ENCODE measurements at places on chromosomes 7 and 10. TPM values are rescaled to one million over a fixed set of nuclear protein-coding genes. Genes with fewer than 3 reads are reported as not detected.

GRCh38 chr10:3814838-3815220 lies 29.8 kb upstream of the KLF6 start:
- no peak for DNase-seq

GRCh38 chr10:78899098-78899754 lies 169.5 kb upstream of the ZMIZ1 start:
- DNase-seq: no peak

GRCh38 chr7:151736403-151736909 lies 140.5 kb downstream of the PRKAG2 start:
- peak; percentile 92 for DNase-seq

GRCh38 chr10:33716501-33717267 lies 382.2 kb upstream of the NRP1 start:
- no peak for DNase-seq

DNA sequence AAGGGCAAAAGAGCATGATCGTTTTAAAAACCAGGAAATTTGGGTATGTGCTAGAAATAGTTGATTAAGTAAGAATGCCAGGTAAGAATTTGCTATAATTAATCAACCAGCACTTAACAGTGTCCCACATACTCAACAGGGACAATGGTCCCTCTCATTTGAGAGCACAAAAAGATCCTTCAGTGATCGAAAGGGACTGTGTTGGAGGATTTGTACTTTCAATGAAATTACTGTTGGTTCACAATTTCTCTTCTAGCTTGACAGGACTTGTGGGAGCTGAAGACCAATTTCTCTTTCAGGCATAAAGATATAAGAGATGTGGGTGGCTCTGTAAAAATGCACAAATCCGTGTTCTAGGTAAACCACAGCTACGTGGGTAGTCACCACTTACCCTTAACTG lies 12.5 kb upstream of the PLEKHS1 start:
- DNase-seq: no peak

DNA sequence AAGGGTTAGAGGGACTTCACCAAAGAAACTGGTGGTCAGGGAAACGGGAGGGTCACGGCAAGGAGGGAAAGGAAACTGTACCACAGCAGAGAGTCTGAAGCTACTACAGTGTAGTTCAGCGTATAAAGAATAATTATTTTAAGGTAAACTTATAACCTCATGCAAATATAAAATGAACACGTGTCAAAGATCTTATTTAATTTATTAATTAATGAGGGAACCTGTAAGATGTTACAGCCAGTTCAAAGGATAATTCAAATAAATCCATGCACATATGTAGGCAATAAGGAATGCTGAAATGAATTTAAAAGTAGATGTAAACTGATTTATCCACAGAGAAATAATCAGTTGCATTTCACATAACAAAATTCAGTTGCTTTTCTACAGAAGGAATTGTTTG lies 49.4 kb upstream of the ATRNL1 start:
- DNase-seq: no peak

CCL24 gene
- polyA plus RNA-seq: not detected

URGCP gene
- polyA plus RNA-seq: 14.9 TPM

TRIM50 gene
- not detected for polyA plus RNA-seq

GDF2 gene
- polyA plus RNA-seq: not detected

PNLIPRP1 gene
- not detected for polyA plus RNA-seq

CCDC3 gene
- polyA plus RNA-seq: 0.90 TPM
